Frontal cortex (tissue), 4 donors: ENCODE measurements at places on chromosomes 1 and 21. TPM values are rescaled to one million over a fixed set of nuclear protein-coding genes. Genes with fewer than 3 reads are reported as not detected.

- no peak for DNase-seq
These were observed 8.7 kb upstream of the SLX9 start for GRCh38 chr21:44931137-44931500.

GRCh38 chr1:166947398-166948043, 27.8 kb downstream of the ILDR2 start:
- DNase-seq, result peak; percentile 76

GRCh38 chr1:154471304-154471703, 30.7 kb upstream of the TDRD10 start:
- no peak for DNase-seq

The DYRK3 gene
- 14.7 TPM for total RNA-seq

- peak; percentile 16 for DNase-seq
These were observed 856 bp downstream of the NRDC start for GRCh38 chr1:51877434-51878307.

The GUCA2B gene
- total RNA-seq, result not detected

- DNase-seq, result no peak
These were observed 2.3 kb downstream of the FAAP20 start for GRCh38 chr1:2192031-2192995.

GRCh38 chr1:224883091-224883490, 46.4 kb upstream of the DNAH14 start:
- no peak for DNase-seq

- no peak for DNase-seq
These were observed 301.7 kb downstream of the NTNG1 start for GRCh38 chr1:107442551-107442950.

DNA sequence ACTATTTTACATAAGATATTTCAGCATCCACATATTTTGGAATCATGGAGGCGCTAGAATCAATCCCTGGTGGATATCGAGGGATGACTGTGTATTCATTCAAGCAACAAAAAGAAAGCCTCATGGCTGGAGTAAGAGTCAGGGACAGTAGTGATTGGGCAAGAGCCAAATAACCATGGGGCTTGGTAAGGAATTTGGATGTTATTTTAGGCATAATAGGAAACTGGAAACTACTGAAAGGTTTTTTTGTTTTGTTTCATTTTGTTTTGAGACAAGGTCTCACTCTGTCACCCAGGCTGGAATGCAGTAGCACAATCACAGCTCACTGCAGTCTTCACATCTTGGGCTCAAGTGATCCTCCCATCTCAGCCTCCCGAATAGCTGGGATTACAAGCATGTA, 33.8 kb upstream of the EYA3 start:
- no peak for DNase-seq

- no peak for DNase-seq
These were observed 64.3 kb downstream of the FASLG start for GRCh38 chr1:172723251-172723650.

GRCh38 chr1:54199151-54199764, 572 bp downstream of the CYB5RL start:
- no peak for DNase-seq
